ENCODE measurements at places on chromosomes 3 and 15.

DNA sequence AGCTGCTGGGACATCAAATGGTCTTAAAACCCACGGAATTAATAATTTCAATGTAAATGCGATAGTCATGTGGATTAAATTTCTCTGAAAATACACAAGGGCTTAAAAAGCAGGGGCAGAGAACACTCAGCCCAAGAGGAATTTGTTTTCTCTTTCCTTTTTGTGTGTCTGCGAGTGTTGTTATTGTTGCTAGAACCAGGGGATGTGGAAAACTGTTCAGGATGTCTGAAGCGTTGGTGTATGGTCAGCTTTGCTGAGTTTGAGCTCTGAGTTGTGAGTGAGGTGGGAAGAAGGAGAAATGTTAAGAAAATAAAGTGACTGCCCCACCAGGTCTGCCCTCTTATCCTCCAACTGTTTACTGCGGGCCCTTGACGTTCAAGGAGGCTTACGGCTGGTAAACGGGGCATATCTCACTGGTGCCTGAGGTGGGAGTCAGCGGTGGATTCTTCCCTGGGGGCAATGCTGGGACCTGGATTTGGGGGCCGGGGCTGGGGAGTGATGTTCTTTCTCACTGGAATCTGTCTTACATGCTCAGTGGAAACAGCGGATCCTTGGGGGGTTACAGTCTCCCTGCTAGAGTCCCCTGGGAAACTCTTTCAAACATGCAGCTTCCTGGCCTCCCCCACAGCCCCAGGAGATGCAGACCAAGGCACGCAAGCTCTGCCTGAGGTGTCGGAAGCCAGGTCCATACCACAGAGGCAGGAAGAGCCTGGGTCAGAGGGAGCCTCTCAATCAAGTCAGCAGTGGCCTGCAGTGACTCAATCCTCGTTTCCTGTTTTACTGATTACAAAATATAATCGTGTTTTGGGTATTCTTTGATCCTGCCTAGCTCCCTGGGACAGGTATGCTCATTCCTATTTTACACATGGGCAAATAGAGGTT is 41.8 kb downstream of the ITGA11 start:
- DNase-seq: no peak

- no peak for DNase-seq
These were observed 20.0 kb upstream of the RNF111 start for GRCh38 chr15:58967479-58967878.

DNA sequence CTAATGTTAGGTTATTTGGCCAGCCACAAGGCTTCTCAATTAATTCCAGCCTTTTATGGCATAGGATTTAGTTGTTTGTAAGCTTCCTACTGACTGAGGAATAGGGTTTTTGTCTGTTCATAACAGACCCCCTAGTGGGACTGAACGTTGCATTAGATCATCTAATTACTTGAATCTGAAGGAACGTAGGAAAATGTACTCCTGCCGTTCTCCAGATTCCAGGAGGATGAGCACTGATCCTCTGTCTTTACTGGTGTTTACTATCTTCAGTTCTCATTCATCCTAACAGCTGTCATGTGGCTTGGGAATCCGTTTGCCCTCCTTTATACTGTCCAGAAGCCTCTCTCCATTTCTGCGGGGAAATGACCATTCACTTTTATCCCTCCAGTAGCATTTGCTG is 52.7 kb downstream of the RAD54L2 start:
- DNase-seq: peak; percentile 14

- DNase-seq: no peak
These were observed 25.4 kb upstream of the DET1 start for GRCh38 chr15:88571852-88572259.

GRCh38 chr3:61354604-61355003 is 103.4 kb upstream of the FHIT start:
- no peak for DNase-seq

GRCh38 chr15:87033056-87033455 is 953.4 kb downstream of the AGBL1 start:
- no peak for DNase-seq

DNA sequence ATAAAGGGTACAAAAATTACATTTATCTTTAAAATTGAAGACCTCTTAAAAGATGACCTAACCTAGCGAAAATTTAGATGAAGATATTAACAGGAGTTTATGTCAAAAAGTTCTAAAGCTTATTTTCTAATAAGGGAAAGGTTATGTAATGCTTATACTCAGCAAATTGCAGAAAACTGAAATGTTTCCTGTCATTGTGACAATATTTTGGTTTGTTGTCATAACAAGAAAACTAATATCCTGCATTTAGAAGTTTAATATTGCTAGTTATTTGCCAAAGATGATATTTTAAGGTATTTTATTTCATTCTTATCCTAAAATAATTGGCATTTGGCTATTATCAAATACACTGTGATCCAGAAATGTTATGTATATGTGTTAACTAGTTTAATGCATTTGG is 294.5 kb downstream of the C3orf38 start:
- no peak for DNase-seq

GRCh38 chr15:44035781-44036699 is 159.0 kb downstream of the FRMD5 start:
- no peak for DNase-seq

DNA sequence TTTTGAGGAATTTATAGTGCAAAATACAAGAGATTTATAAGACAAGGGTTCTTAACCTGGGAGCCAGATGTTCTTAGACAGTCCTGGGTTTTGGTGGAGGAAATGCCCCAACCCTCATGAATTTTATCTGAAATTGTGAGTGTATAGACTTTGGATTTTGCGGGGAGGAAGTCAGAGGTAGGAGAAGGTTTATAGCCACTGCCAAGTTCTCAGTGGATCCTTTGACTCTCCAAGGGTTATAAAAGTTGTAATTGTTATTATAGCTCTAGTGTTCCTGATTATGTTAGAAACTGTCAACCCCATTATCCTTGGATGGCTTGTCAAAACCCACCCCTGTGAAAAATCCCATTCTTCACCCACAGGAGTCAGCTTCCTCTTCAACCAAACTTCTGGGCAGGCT is 183.6 kb downstream of the LRTM1 start:
- DNase-seq: no peak

GRCh38 chr3:104764496-104764895 is 602.2 kb upstream of the ALCAM start:
- no peak for DNase-seq

- DNase-seq: no peak
These were observed 72.8 kb upstream of the MYO5C start for GRCh38 chr15:52368402-52368801.

DNA sequence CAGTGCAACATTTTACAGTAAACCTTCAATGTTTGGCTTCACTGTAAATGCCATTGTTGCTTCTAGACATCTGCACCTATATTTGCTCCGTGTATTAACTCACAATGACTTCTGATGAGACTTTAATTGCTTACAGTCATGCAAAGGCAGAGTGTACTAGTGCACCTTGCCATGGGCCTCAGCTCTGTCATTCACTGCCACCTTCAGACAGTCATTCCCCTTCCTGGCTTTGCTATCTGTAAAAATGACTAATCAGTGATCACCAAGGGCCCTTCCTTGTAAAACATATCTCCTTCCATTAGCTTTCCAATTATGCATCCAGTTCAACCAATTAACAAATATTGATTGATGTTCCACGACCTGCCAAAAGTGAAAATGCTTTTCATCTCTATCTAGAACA is 120.3 kb downstream of the ARRDC4 start:
- no peak for DNase-seq

GRCh38 chr3:48429960-48430707 is at the start of gene PLXNB1:
TSS of gene PLXNB1 (minus strand) at chr3:48430086. CDS start at chr3:48424611, 5,475 bp downstream.
- DNase-seq: no peak

GRCh38 chr3:31580645-31581044 is 47.9 kb downstream of the STT3B start:
- DNase-seq: no peak

DNA sequence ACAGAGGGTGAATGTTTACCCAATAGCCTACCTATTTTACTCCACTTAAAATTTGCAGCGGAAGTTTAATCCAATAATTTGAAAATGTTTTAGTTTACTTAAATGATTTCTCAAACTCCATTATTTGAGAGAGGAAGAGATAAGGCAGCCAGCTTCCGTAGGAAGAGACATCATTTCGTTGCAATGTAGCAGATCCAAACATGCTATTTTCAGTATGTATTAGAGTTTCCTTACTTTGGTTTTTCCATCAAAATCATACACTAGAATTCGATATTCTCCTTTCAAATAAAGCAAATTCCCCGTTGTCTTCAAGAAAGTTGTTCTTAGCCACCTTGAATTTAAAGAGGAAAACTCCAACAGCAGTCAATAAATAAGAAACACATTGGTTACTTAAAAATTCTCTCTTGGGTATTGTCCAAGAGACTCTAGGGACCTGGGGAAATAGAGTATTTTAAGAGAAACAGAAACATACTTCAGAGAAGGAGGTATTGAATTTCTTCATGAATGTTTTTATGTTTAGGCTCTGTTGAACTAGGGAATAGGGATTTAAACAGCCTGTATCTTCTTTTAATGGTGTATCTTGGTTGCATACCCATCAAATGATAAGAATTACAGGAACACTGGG is 324.5 kb upstream of the GBE1 start:
- no peak for DNase-seq
